GM12864 (cell line): ENCODE measurements at places on chromosomes 5 and 9.

DNA sequence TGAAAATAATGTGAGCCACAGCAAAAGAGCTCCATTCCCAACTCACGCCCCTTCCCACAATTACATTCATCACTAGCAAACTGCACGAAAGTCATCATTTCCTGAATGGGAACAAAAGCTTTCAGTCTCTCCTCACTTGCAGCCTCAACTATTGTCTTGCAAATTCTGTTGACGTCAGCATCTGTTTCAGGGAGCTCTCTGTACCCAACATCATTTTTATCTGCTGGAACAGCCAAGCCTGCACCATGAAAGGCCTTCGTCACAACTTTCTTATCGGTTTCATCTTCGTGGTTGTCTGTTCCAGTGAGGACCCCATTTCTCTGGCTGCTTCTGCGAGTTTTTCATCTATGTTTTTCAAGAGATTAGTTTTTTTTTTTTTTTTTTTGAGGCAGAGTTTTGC, 14.3 kb upstream of the RNF130 start:
- DNase-seq, result no peak

DNA sequence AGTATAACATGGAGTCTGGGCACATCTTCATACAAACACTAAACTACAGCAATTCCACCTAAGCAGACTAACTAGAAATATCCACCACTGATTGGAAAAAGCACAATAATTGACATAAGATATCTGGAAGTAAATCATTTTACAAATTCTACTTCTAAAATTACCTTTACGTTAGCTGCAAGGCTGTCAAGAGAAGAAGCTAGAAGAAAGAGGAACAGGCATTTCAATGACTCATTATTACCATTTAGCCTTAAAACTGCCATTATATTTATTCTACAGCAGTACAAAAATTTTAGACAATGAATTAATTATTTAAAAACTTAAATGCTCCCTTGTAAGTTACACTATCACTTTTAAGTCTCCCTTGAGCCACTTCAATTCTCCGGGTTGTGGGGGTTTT, 43.4 kb upstream of the PLPP6 start:
- no peak for DNase-seq

DNA sequence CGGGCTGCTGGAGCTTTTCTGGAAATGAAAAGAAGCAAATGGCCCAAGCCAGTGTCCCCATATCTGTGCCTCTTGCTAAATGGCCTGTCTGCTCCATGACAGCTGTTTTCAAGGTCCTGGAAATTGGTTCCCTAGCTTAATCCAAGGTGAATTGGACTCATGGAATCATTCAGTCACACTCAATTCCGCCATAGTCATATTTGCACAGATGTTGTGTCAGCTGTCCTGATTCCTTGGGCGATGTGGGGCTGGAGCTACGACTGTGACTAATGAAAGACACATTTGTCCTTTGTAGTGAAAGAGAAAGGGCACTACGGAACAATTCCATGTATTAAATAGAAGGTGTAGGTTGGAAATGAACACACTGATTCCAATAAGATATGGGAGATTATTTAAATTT, 102.9 kb upstream of the MEGF10 start:
- no peak for DNase-seq

- DNase-seq, result no peak
These were observed 14.7 kb downstream of the NDUFS6 start for GRCh38 chr5:1815881-1816292.

GRCh38 chr9:127866535-127866934, 10.9 kb downstream of the AK1 start:
- DNase-seq, result no peak

DNA sequence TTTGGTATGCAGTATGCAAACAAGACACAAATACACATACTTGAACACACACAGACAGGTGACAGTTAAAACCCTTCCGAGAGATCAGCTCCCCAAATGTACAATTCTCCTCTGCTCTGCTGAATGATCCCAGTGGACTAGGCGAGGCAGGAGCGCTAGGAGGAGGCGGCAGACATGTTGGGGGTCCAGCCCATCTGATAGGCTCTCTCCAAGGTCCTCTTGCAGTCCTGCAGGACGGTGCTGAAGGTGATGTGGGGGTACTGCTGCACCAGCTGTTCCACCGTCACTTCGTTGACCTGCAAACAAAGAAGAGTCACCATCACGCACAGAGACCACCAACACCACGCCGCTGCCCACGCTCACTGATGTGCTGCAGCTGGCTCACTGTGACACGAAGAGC, 190.8 kb upstream of the EFNA5 start:
- no peak for DNase-seq

- DNase-seq, result peak; percentile 94
These were observed 182.2 kb upstream of the ANKRD55 start for GRCh38 chr5:56415356-56415765.

DNA sequence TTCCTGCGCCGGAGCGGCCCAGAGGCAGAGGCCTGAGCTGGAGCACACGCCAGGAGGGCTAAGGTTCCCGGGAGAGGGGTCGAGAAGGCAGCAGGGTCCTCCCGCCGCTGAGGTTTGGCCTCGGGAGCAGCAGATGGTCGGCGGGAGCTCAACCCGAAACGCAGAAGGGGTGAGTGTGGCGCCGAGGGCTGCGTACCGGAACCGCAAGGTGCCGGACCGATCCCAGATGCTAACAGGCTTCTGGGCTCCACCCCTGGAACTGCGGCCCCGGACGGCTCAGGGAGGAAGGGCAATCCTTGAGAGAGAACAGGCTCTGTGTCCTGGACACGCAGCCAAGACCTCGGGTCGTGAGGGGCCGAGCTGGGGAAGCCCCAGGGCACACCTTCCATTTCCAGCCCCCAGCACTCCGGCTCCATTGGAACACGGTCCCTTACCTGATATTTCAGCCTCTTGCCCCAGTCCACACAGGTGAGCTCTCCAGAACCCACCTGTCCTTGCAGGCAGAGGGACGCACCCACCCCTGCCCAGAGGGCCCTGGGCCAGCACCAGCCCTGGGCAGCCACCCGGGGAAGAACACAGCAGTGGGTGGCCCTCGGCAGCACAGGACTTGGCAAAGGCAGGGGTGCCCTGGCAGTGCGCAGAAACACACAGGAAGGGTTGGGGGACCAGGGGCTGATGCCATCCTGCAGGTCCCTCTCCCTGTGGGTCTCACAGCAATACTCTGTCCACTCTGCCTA, 1.4 kb downstream of the LHX3 start:
- DNase-seq, result no peak

DNA sequence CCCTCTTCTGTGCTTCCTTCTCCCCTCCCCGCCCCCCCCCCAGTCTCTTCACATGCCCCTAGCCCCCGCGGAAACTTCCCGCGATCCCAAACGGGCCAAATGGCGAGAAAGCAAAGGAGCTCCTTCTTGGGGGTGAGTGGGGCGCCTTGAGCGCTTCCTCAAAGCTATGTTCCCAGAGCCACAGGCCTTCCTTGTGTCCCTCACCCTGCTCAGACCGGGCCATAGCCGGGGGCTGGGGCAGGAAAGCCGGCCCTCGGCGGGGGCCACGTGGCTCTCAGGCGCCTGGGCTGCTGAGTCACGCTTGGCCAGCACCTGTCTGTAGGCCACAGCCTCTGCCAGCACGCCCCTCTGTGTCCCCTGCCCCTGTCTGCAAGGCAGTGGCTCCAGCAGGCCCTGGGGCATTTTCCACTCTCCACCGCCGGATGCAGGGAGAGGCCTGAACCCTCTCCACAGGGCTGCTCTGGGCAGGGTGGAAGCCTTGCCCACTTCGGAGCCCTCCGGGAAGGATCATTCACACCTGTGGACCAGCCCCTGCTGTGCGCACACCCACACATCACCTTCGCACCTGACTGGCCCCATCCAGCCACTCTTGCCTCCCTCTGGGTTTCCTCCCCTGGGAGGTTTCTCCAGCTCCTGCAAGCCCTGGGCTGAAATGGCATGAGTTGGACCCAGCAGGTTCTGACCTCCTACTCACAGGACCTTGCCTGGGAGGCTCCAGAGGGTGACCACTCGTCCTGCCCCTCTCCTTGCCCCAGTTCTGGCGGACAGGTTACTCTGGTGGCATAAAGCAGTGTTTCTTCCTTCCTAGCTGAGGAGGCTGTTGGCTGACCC, 1.2 kb upstream of the SQSTM1 start:
- no peak for DNase-seq

- peak; percentile 36 for DNase-seq
These were observed 25.0 kb upstream of the CEP78 start for GRCh38 chr9:78210841-78211301.

DNA sequence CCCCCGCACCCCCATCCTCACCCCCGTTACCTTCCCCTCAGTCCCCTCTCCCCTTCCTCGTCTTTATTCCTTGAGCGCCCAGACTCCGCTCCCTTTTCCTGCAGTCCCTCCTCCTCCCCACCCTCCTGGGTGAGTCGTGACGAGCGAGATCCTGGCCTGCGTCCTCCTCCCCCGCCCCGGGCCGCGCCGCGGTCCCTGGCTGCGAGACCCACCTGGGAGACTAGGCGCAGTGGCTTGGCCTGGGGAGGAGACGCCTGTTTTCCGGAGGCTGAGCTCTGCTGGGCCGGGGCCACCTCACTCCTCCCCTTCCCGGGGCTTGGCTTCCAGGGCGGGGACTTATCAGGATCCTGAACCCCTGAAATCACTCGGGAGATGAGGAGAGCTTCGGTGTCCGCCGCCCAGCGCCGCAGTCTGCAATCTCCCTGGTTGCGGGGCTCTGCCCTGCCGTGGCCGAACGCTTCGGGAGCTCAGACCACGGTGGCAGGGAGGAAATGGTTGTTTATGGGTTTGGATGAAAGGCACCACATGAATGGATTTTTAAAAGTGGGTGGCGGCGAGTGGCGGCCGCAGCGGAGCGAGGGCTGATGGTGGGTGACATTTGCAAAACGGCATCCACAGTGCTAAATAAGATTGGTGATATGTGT, 984 bp downstream of the STXBP1 start:
- no peak for DNase-seq

GRCh38 chr9:98504298-98505282, 204.1 kb downstream of the GABBR2 start:
- no peak for DNase-seq

GRCh38 chr5:98031496-98031895, 742.0 kb upstream of the RGMB start:
- no peak for DNase-seq

DNA sequence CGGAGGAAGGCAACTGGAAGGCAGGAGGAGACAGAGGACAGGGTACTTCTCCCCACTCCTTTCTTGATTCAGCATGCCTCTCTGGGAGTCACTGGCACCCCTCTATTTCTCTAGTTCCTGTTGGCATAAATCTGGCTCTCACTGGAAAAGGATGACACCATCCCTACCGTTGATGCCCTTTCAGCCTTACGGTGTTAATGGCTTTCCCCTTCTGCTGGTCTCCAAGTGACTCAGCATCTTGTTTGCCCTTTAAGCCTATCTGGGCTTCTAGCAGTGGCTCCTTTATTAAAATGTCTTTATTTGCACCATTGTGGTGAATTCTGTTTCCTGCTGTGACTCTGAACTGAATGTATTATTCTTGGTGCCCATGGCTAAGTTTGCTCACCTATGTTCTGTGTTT, 227.3 kb upstream of the GLRA1 start:
- no peak for DNase-seq

- no peak for DNase-seq
These were observed 6.1 kb downstream of the GARIN3 start for GRCh38 chr5:157160001-157160400.

DNA sequence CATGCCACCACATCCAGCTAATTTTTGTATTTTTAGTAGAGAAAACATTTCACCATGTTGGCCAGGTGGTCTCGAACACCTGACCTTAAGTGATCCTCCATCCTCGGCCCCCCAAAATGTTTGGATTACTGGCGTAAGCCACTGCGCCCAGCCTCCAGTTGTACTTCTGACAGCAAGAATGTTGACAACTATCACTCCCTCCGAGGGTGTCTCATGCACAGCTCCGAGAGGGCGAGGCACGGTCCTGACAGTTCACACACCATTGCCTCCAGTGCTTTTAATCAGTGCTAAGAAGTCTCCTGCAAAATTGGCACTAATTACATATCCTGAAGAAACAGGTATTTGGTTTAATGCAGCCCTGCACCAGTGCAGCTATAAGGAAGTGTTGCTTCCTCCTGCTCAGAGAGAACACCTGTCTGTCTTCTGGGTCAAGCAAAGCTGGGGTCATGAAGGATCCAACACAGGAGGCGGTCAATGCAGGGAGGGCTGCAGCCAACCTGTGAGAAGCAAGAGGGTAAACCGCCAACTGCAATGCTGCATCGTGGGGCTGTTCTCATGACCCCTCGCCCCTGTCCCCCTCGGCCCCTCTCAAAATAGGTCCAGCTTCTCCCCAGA, 184.0 kb downstream of the MED10 start:
- DNase-seq, result no peak

- peak; percentile 46 for DNase-seq
These were observed 87.6 kb downstream of the ERP44 start for GRCh38 chr9:100011062-100011681.

DNA sequence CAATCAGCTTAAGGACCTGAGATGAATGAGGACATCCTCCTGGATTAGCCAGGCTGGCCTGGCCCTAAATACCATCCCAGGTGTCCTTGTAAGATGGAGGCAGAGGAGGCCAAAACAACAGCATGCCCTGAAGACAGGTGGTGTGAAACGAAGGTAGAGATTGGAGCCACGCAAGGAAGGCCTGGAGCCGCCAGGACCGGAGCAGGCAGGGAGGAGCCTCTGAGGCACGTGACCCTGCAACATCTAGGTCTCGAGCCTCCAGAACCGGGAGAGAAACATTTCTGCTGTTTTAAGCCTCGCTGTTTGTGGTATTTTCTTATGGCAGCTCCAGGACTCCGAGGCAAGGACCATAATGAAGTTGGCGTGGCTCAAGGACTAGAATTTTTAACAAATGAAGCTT, 9.7 kb upstream of the COL5A1 start:
- no peak for DNase-seq

DNA sequence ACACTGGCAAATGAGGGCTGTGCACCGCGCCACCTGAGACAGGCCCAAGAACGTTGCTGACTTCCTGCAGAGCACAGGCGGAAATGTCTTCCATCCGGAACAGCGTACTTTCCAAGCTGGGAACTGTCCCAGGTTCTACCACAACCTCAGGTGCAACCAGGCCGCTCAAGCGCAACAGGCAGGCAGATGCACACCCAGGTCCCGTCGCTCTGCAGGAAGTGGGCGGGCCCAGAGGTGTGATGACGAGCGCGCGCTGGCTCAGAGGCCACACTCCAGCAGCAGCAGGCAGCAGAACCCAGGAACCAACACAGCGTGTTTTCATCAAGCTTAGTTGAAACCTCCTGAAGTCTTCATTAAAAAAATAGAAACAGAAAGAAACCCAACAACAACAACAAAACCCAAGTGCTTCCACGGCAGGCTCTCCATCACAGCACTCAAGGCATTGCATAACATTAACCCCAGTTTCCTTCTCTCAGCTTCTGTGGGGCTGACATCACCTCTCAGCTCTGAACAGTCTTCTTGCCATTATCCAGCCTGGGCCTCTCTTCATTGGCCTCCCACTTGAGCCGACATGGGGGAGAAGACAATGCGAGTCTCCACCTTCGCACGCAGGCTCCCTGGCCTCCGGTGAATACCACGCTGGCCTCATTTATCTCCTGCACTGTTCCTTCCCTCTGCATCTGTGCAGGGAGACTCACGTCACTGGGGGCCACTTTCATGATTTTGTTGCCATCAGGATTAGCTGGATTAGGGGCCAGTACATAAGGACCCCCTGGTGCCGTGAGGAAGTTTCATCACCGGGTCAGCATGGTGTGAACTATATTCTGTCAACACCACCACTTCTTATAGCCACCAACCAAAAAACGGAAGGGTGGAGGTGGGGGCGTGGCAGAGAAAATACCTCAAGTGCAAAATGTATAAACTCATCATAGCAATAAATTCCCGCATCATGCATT, 22.1 kb downstream of the PTCH1 start:
- DNase-seq, result peak; percentile 93

GRCh38 chr5:58327289-58327688, 132.6 kb downstream of the PLK2 start:
- DNase-seq, result no peak

- DNase-seq, result no peak
These were observed 106.1 kb upstream of the C9orf72 start for GRCh38 chr9:27679338-27679737.
